Bone marrow (tissue), 2 donors: ENCODE measurements at places on chromosomes 5 and 9.

DNA sequence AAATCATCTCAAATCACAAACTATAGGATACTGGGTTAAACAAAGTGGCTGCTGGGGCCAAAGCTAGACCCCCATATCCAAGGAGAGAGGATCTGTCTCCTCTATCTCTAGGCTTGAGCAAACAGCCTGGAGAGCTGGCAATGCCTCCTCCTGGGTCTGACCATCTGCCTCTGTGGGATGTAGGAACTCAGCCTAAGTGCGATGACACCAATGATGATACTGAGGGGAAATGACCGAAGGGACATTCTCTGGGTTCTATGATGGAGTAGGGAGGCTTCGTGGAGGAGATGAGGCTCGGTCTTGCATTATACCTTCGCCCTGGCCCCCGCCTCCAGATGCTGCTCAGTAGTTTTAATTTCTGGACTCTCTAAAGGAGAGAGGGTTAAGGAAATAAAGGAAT, 9.3 kb upstream of the SPATA24 start:
- DNase-seq = no peak

DNA sequence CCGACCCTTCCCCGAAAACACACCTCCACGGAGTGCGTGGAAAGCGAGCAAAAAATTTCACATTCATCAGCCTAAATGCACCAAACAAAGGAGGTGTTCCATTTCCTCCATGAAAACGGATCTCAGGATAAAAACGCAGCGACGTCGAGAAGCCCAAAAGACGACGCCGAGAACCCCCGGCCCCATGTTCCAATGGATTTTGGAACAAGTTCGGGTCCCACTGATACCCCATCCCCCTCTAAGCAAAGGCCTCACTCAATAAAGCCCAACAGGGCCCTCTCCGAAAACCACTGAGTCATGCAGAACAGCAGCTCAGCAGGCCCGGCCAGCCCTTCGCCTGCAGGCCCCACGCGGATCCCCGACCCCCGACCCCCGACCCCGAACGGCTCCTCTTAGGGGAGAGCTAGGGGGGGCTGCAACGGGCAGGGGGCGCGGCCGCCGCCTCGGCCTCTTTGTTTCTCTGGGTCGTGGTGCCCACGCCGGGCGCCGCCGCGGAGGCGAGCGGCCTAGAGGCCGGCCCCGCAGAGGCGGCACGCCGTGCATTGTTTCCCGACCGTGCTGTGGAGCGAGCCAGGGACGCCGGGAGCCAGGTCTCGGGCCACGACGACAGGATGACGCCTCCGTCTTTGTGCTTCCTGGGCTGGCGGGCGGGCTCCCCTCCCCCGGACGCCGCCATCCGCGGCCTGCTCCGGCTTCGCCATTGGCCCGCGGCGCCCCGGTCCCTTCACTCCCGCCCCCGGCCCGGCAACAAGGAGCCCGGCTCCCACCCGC, 915 bp downstream of the ZFAND5 start:
- DNase-seq = peak; percentile 57

DNA sequence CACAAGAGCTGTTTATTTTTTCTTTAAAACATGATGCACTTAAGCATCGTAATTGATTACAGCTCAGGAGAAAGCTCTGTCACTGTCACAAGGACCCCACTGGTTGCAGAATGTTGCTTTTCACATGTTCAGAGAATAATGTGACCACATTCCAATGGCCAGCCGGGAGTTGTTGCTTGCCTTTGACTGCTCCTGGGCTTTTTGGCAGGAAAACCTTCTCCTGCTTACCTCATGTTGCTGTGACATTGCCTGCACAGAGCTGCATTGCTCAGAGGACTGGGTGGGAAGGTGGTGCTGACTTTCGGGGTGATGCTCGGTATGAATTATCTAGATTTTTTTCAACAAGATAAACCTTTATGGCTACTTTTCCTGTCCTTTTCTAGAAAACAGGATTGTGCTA, 88.2 kb downstream of the PALM2AKAP2 start:
- DNase-seq = no peak

- DNase-seq = no peak
Observed at GRCh38 chr5:172031894-172032461, 25.5 kb upstream of the FBXW11 start.

GRCh38 chr5:159750226-159750625, 166.1 kb upstream of the ADRA1B start:
- DNase-seq = no peak

- no peak for DNase-seq
Observed at GRCh38 chr5:152400846-152401245, 4.2 kb downstream of the NMUR2 start.

DNA sequence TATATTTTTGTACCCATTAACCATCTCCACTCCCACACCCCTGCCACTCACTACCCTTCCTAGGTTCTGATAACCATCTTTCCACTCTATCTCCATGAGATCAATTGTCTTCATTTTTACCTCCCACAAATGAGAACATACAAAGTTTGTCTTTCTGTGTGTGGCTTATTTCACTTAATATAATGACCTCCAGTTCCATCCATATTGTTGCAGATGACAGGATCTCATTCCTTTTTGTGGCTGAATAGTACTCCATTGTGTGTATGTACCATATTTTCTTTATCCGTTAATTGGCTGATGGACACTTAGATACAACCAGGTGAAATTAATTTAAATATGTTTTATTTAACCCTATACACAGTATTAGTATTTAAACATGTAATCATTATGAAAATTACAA, 552.9 kb downstream of the PDE4D start:
- DNase-seq = no peak

DNA sequence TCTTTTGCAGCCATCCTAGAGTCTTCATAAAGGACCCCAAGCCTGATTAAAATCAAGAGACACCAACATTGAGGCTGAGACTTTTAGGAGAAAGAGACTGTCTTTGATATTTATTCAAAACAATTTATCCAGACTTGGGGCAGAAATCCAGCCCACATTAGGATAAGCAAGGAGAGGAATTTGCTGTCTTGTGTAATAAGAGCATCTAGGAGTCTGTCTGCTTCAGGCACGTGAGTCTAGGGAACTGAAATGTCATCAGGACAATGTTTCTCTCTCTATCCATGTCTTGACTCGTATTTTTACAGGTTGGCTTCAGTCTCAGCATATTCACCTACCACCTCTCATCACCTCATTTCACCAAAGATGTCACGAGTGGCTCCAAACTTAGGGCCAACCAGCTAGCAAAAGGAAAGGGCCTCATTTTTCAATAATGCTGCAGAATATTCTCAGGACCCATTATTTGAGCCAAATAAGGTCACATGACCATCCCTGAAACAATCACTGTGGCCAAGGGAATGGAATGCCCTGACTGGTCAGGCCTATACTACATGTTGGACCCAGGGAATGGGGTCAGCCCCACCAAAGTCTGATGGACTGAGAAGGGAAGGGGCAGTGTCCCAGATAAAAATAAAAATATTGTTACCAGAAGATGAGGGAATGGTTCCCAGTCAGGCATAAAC, 70.3 kb upstream of the SAP30L start:
- DNase-seq = no peak

DNA sequence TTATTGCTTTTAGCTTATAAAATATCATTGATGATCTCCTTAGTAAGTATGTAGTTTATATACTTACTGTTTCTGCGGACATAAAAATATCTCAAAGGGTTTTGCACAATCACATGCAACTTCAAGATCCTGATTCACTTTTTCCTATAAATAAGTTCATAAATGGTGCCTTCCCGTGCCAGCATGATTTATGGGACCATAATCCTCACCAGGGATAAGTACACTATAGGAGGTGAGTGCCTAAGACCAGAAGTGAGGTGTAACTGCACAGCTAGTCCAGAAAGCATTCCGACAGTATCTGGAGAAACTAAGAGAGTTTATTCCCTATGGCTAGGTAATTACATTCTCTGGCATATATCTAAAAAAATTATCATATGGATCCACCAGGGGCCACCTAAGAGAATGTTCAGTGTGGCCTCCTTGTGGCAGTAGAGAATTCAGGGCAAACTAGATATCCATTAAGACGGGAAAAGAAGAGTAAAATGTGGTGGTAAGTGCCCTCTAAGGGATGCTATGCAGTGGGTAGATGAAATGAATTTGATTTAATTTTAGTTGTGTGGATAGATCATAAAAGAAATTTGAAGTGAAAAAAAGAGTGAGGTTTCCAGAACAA, 402.5 kb upstream of the SLC24A2 start:
- DNase-seq = no peak

DNA sequence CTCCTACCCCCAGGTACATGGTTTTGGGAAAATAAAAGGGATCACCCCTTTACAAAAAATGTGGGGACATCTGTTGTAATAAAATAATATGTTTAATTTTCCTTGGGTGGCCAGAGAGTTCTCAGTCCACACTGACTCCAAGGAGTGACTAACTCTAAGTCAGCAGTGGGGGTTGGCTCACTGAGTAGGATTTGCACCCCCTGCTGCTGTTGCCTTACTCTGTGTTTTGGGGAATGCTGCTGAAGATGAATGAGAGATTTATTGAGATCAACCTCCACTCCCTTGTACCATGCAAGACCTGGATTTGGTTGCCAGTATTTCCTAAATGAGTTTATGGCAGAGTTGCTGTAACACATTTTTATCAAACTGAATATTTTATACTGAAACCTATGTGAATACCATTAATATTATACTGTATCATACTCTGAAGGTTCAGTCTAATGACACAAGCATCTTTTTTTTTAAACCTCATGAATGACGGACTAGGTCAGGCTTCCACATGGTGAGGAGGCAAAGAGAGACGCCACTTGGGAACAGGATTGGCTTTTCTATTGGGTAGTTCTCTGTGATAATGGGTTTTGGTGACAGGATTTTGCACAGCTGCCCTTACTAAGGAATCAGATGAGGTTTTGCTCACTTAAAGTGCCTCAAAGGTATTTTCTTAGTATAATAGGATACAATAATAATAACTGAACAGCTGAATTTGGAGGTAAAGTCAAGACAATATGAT, 121.3 kb upstream of the OSMR start:
- no peak for DNase-seq

GRCh38 chr9:108386859-108387384, 468.9 kb downstream of the ACTL7B start:
- no peak for DNase-seq

GRCh38 chr9:36864491-36865410, 169.3 kb downstream of the PAX5 start:
- DNase-seq = no peak

- no peak for DNase-seq
Observed at GRCh38 chr9:35737143-35737542, 4.7 kb downstream of the CREB3 start.

GRCh38 chr9:35687972-35688557, 1.7 kb downstream of the TPM2 start:
- no peak for DNase-seq

- DNase-seq = no peak
Observed at GRCh38 chr5:178839319-178839704, 20.4 kb upstream of the ZNF354B start.

DNA sequence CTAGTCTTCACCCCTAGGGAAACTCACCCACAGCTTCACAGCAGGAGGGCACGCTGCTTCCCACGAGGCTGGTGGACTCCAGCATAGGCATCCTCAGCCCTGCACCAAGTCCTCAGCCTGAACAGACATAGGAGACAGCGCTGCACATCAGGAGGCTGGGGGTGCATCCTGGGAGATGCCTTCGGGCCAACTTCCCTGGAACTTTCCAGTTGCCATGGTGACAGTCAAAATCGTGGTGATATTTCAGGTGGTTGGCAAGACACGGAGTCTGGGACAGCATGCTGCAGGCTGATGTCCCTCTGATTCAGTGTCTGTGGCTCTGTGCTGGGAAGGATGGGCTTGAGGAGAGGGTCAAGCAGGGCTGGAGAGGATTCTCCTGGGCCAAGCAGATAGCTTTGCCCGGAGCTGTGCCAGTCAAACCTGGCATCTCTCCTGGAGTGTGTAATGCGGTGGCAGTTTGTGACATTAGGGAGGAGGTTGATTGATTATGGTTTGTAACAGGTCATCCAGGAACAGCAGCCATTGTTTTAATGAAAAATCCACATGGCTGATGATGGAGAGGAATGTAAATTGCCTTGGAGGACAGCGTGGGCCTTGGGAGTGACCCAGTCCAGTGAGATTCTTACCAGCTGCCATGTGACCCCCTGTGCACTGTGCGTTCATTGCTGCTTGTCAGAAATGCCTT, 35.6 kb upstream of the SEMA4D start:
- DNase-seq = no peak

DNA sequence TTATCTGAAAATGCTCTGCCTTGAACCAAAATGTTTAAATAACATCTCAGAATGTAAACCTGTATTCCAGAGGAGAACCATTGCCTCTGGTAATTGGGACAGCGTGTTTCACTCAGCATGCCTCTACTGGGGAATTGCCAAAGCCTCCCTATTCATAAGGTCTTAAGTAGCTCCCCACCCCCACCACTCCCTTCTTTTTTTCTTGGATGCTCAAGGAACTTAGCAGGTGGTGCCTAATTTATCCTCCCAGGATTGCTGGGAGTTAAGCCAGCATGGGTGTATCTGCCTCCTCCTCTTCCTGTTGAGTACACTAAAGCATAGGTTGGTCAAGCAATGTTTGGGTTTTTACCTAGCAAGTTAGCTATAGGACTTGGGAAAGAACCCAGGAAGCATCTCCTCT, 220.2 kb downstream of the DMAC1 start:
- DNase-seq = no peak

- DNase-seq = no peak
Observed at GRCh38 chr5:142053426-142054151, 40.8 kb upstream of the GNPDA1 start.

DNA sequence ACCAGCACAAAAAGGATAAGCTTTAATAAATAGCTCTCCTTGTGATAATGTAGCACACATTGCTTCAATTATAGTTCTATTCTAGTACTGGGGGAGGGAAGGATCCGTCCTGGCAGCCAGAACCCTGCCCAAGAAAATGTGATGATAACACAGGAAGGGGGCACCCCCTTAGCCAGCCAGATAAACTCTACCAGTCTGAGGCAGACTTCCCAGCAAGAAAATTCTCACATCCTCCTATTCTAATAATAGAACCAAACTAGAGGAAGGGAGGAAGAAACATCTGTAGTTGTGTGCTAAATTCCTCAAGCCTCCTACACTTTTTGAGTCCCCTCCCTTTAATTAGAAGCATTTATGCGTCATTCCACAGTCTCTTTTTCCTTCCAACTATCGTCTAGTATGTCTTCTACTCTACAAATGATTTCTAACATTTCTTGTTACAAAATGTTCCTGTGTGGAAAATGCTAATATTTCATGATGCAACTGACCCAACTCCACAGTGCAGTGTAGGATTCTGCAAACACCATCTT, 261.0 kb downstream of the SEMA5A start:
- no peak for DNase-seq

GRCh38 chr5:142063878-142064331, 44.7 kb upstream of the NDFIP1 start:
- DNase-seq = no peak

DNA sequence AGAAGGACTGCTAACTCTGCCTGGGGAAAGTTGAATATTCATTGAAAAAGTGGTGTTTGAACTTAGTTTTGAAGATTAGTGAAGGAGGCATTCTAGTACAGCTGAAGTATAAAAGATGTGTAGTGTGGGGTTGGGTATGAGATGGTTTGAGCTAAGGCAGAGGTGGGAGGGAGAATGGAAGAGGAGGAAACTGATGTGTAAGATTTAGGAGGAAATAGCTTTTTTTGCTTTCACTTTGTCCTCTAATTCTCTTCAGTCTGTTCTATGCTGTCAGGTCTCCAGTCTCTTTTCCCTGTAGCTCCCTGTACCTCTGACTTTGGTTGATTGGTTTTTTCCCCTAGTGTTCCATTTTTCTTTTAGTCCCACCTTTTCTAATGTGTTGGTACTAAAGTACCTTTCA, 9.0 kb downstream of the CREBRF start:
- no peak for DNase-seq
